NT2/D1 (cell line): ENCODE measurements at places on chromosomes 11 and 22.

- DNase-seq, result no peak
These were observed 11.2 kb downstream of the MB start for GRCh38 chr22:35605851-35606481.

- DNase-seq, result no peak
These were observed 71.1 kb upstream of the SLC25A18 start for GRCh38 chr22:17492247-17492646.

GRCh38 chr22:47146391-47146790 lies 383.9 kb downstream of the TBC1D22A start:
- DNase-seq, result no peak

GRCh38 chr11:3165152-3165705 lies at the start of gene OSBPL5:
OSBPL5 (minus strand) TSS chr11:3165310; CDS start chr11:3129148, 36,162 bp downstream.
- no peak for DNase-seq

DNA sequence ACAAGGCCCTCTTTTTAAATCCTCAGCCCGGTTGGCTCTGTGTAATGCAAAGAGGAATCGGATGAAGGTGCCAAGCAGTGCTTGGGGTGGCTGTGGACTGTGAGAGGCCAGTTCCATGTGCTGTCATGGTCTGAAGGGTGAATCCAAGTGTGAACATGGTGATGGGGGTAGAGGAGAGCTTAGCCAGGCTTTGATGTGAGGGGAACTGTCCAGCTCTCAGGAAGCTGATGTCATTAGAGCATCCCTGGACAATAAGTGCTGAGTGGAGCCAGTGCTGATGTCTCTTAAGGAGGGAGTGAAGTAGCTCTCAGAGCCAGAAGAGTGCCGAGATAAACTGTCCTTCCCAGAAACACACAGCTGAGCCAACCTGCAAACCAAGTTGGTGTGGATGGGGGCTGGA lies 53.6 kb downstream of the NAV2 start:
- DNase-seq, result no peak
